ENCODE measurements at places on chromosomes 2 and 18.

GRCh38 chr2:94879982-94880377, 8.8 kb downstream of the TEKT4 start:
- no peak for DNase-seq

DNA sequence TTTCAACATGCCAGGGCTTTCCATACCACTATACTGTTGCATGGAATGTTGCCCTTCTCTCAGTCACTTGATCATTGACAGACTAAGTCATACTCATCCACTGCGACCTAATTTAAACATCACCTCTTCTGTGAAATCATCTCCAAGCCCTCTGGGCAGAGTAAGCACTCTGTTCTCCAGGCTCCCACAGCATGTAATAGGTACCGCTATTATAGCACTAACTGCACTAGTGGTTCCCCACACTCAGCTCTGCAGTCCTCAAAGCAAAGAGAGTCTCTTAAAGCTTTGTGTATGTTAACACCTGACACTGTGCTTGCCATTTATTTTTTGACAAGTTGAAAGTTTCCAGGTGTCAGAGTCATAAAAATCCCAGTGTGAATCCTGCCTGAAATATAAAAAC, 947.2 kb downstream of the ERBB4 start:
- no peak for DNase-seq

GRCh38 chr2:173929441-173929840, 35.7 kb downstream of the SP3 start:
- no peak for DNase-seq

DNA sequence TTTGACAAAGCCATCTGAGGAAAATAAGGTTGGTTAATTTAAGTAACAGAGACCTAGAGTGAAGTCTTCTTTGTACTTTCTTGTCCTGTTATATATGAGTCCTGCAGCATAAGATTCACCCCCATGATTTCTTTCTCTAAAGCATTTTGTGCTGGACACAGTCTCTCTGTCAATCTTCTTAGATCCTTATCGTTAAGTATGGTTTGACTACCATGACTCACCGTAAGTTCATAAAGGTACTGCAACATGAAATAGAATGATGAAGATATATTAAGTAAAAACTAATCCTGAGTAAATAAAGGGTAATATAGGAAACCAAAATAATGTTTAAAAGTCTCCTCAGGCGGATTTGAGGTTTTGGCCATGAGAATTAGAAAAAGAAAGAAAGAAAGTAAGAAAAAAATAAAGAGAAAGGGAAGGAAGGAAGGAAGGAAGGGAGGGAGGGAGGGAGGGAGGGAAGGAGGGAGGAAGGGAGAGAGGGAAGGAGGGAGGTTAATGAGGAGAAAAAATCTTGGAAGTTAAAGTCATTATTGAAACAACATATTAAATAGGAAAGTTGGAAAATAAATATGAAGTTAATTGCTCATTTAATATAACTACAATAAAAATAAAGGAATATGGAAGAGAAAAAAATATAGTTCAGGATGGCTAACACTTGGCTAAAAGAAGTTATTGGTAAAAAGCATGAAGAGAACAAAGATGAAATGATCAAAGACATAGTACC, 980.3 kb upstream of the CDH2 start:
- peak; percentile 67 for DNase-seq

DNA sequence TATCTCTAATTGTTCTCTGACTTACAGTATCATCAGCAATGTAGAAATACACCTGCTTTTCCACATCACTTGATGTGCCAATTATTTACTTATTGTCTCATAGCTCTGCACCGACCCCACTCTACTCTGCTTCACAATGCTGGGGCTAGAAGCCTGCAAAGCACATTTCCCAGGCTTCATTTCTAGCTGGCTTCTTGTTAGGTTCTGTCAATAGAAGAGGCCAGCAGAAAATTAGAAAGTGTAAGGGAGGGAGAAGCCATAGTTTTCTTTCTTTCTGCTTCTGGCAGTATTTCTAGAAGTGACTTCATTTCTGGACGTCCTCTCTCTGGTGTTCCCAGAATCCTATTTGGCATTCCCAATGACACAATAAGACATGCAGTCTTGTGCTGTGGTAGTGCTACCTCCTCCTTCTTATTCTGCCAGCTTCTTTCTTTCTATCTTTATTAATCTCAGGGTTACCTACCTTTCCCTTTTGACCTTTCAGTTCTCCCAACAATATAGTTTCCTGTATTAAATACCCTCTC, 12.5 kb upstream of the TANC1 start:
- no peak for DNase-seq

DNA sequence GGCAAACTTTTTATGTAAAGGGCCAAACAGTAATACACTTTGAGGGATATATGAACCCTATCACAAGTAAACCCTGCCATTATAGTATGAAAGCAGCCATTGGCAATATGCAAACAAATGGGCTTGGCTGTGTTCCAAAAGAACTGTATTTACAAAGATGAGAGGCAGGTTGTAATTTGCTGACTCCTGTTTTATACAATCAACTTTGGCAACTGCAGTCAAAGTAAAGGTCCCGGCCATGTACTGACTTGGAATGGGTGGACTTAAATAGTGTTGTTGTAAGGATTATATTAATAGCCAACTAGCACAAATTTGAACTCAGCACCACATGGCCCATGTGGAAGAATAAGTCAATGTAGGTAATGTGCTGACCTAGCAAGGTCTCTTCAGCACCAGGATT, 223.4 kb downstream of the WDPCP start:
- DNase-seq, result peak; percentile 90

DNA sequence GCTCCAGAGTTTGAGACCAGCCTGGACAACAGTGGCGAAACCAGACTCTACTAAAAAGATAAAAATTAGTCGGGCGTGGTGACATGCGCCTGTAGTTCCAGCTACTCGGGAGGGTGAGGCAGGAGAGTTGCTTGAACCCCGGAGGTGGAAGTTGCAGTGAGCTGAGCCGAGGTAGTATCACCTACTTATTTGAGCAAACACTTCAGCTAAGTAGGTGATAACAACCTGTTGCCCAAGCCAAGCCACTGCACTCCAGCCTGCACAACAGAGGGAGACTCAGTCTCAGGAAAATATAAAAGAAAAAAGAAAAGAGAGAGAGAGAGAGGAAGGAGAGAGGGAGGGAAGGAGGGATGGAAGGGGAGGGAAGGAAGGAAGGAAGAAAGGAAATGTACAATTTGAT, 21.3 kb downstream of the FER1L5 start:
- no peak for DNase-seq

GRCh38 chr2:157880927-157881326, 4.8 kb upstream of the ACVR1 start:
- DNase-seq, result no peak

GRCh38 chr2:71784734-71785511, 331.6 kb downstream of the DYSF start:
- DNase-seq, result no peak

GRCh38 chr18:8800876-8801262, 95.5 kb downstream of the MTCL1 start:
- DNase-seq, result no peak

DNA sequence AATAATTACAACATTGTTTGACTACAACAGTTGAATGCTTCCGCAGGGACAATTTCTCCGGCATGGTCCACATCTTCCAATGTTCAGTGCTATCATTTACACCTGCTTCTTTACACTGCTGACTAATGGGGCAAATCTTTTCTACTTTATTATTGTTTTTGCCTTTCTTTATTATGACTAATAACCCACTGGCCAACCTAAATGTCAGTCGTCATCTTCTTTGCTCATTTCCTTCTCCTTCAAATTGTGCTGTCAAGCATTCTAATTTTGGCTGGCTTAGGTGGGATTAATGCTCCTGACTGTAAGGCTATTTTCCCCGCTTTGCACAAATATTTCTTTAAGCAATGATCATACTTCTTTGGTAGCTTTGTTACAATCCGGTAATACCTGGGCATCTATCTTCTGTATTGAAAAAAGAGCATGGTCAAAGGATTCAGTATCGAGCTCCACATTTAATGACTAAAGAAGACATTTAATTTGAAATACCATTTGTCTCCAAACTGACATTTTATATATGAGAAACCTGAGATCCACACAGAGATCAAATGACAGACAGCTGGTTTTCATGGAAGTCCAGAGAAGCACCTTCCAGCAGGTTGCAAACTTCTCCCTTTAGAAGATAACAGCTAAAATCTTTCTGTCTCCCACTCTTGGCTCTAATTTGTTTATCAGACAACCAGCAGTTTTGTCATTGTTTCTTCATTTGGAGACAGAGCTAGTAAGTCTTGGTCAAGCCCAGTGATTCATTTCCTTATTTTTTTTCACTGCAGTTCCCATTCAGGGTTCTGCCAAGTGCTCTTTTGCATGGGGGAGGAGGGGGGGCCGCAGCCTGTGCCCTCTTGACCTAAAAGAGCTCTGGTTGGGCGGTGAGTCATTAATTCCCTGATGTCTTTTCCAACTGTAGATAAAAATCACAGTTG, 132.9 kb downstream of the SOCS6 start:
- DNase-seq, result peak; percentile 28

DNA sequence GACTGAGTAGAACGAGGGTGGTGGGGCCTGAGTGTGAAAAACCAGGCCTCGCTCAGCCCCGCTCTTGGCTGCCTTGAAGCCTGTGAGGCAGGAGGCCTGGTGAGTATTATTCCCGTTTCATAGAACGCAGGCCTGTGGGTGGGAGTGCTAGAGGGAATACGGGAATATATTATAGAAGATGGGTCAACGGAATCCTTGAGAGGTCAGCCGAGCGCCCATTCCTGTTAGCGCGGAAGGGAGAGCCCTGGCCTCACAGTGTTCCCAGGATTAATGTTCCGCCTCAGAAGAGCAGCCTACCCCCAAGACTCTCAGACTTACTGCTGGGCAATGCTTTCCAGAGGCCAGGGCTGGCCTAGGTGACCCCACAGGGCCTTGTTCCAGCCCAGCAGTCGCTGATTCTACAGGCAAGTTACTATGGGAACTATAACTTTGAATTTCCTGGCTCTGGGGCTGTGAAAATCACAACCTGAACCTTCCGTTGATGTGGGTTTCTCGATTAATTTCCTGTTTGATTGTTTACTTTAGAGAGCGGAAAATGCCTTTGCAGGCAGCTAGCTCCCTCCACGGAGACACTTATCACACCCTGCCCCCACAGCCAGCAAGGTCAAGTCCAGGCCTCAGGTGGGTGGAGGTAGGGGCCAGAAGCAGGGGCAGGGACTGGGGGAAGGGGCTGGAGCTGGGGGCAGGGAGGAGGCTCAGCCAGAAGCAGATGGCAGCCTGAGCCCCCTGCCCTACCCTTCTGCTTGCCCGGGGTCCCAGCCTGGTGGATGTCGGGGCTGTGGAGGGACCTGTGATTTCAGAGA, 108.3 kb downstream of the SMAD7 start:
- DNase-seq, result no peak

GRCh38 chr2:226658555-226658954, 141.1 kb downstream of the IRS1 start:
- DNase-seq, result no peak

DNA sequence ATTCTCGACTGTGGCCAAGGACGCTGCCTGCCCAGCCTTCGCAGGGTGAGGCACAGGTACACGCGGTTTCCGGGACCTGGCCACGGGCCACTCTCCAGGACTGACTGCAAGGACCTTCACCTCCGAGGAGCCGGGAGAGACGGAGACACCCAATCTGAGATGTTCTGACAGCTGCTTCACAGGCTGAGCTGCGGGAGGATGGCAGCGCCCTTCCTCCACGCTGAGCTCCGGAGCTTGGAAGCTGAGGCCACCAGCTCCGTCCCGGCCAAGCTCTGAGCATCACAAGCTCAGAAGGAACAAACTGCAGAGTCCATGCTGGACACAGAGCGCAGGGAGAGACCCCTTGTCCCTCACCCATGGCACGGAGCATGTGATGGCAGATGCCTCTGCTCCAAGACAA, 71.1 kb upstream of the CTDP1 start:
- DNase-seq, result no peak

DNA sequence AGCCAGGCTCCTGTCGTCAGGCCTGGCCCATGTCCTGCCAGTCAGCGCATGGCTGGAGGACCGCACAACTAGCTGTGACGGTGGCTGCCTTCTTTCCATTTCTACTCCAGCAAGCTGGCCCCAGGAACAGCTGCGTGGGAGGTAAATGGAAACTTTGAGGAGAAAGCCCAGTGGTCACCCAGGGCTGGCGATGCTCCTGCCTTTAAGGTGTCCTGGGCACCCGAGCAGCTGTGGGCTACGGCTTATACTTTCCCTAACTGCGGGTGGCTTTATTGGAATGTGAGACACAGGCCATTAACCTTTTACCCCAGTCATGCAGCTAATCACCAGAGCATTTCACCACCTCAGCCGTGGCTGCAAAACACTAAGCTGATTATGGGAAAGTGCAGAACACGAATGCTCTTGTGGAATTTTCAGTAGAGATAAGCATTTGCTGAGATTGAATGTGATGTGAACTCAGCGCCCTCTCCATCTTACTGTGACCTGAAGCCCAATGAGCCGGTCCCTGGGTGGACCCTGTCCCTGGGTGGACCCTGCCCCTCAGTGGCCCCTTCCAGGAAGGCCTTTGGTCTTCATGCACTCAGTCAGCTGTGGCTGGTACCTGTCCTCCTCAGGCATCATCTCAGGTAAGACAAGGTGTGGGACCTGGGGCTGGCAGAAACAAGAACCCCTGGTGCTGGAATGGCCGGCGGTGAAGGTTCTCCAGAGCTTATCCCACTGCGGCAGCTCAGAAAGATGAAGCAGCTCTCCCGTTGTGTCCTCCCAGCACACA, 275.4 kb upstream of the HS6ST1 start:
- no peak for DNase-seq

- DNase-seq, result no peak
These were observed 376.5 kb downstream of the TMEM182 start for GRCh38 chr2:103138123-103138901.

DNA sequence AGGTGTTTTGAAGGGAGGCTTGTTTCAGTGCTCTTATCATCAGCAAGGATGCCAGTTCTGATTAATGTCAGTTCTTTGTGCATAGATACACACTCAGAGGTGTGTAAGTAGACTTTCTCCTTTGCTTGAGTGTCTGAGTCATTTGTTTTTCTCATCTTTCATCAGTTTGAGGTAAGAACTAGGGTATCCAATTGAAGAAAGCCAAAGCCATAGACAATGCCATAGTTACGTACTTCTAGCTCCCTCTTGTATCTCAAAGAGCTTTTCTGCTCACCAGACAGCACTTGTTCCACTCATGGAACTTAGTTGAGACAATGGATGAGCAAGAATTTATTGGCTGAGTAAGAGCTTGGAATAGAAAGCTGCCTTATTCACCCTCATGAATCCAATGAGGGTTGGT, 520.1 kb downstream of the PIK3C3 start:
- DNase-seq, result no peak

DNA sequence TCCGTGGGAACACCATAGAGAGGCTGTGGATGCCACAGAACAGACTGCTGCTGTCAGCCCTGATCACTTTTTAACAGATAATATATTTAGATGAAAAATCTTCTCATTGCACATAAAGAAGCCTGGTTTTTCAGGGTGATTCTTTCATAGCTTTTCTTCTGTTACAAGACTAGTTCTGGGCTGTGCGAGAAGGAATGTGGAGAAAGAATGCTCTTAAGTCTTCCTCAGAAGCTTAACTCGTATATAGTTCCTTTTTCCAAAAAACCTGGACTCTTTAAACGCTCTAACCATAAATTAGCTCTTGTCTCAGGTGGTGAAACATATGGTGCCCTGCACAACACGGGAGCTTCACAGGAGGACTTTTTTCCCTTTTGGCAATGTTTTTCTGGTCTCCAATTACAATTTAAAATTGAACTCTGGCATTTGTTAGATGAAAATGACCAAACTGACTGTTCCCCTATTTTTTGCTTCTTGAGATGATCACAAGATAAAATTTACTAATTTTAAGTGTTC, 125.9 kb upstream of the SMAD7 start:
- DNase-seq, result no peak

Measured in NCI-H146 (cell line).